ENCODE measurements at places on chromosomes 4 and X.

GRCh38 chr4:81527115-81527514, 55.4 kb upstream of the RASGEF1B start:
- no peak for DNase-seq

- peak; percentile 61 for DNase-seq
These were observed 723 bp downstream of the MORC4 start for GRCh38 chrX:106999002-106999975.

GRCh38 chr4:47647544-47647943, 162.5 kb downstream of the ATP10D start:
- no peak for DNase-seq

DNA sequence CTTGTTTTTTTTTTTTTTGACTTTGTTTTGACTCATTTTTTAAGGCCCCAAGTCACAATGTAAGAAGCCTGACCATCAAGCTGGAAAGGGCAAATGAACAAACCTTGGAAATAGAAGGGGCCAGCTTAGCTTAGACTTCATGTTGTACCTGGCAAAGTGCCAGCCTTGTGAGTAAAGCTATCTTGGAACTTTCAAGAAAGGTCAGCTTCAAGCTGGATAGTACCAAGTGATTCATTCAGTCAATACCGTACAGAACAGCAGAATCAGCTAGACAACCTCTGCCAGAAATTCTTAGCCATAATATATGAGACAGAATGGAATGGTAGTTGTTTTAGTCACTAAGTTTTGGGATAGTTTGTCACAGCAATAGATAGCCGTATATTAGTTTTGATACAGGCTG, 1492.2 kb upstream of the TENM3 start:
- DNase-seq = no peak

DNA sequence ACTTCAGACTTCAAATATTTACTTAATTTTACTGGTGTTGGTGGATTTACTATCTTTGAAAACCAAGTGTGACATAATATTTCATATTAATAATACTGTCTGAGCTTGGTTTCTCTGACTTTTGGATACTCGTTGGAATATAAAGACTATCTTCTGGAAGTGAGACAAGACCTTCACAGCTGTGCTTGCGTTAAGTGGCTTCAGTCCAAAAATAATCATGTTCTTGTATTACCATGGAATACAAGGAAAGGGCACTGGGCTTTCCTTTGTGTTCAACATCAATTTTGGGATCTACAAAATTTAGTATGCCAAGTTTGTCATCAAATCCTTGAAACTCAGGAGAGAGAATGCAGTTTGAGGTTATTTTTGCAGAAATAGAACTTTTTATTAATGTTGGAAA, 712.4 kb upstream of the LCORL start:
- no peak for DNase-seq

- no peak for DNase-seq
These were observed 70.0 kb downstream of the EVC start for GRCh38 chr4:5780831-5781480.

- DNase-seq = no peak
These were observed 217.5 kb downstream of the RAB28 start for GRCh38 chr4:13266687-13267086.

DNA sequence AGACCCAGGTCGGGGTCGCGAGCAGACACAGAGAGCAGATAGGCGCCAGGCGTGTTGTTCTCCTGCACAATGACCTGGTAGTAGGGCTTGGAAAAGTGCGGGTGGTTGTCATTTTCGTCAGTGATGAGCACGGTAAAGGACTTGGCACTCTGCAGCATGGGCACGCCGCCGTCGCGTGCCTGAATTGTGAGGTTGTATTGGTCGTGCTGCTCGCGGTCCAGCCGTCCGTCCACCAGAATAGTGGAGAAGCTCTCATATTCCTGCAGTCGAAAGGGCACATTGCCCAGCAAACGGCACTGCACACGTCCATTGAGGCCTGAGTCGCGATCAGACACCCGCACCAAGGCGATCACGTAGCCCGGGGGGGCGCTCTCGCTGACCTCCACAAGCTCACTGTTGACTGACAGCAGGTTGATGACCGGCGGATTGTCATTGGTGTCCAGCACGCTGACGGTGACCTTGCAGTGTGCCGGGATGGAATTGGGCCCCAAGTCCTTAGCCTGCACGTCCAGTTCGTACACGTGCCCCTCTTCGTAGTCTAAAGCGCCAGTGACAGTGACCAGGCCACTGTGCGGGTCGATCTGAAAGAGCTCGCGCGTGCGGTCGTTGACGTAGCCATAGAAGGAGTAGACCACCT, 2.8 kb downstream of the PCDH19 start:
- peak; percentile 2 for DNase-seq

Measured in B cell (primary cell).